ENCODE measurements at places on chromosomes 12 and 14. TPM values are rescaled to one million over a fixed set of nuclear protein-coding genes. Genes with fewer than 3 reads are reported as not detected.
A peak's percentile ranks its signal among the peaks of the same experiment; 100 is the strongest.

DNA sequence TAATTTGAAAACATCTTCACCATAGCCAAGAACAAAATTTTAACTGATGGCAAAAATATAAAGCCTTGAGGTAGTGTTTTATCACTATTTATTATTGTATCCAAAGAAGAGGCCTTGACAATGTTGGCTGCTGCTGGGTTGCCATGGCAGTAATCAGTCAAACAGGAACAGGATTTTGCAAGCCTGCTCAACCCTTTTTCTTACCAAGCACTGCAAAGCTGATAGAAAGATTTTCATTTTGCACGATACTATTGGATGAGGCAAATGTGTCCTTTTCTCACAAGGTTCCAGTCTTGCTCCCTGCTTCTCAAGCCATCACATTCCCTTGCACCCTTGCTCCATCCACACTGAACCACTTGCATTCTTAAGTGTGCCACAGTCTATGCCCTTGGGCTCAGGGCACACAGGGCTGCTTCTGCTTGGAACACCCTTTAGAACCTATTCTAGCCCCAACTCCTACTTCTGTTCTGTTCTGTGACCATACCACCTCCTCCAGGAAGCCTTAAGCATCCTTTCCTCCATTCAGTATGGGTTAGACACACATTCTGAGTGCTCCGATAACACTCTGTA, 76.5 kb upstream of the AMIGO2 start:
- no peak overlapping the region for H3K4me3 ChIP-seq
- peaks cover 13% of the 10 kb centered on the region for H3K4me1 ChIP-seq
- DNase-seq = peak; percentile 33
- H3K27ac ChIP-seq = no peak overlapping the region

DNA sequence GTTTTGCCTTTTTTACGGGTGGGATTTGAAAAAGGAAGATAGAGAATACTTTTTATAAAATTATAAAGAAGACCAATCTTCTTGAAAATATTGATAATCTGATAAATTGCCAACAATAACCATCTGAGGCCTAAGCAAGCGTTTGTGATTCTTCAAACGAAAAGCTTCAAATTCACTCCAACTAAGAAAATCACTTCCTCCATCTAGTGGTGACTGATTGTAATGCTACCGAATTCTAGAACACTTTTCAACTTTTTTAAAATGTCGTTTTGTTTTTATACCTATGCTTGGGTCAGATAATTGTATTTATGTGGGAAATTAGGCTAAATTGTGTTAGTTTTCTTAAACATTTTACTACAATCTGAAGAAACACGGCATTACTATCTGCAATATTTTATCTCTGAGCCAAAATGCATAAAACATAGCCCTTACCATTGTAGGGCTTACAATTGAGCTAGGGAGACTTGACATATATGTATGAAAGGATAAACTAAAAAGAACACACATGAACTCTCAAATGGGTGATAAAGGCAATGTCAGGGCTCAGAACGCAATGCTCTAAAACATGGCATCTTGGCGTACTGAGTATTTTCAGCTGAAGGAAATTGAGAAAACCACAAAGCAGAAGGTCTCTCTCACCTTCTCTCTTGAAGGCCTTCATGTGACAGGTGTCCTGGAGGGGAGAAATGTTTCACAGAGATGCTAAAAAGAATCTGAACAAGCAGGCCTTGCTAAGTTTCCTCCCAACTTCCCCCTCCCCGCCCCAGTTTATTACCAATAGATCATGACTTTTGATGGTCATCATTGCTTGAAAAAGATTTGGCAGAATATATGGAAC, 36.8 kb upstream of the G2E3 start:
- DNase-seq = no peak
- no peaks in the 10 kb centered on the region for H3K36me3 ChIP-seq
- no peaks in the 10 kb centered on the region for H3K27me3 ChIP-seq
- no peaks in the 10 kb centered on the region for H3K4me1 ChIP-seq

DNA sequence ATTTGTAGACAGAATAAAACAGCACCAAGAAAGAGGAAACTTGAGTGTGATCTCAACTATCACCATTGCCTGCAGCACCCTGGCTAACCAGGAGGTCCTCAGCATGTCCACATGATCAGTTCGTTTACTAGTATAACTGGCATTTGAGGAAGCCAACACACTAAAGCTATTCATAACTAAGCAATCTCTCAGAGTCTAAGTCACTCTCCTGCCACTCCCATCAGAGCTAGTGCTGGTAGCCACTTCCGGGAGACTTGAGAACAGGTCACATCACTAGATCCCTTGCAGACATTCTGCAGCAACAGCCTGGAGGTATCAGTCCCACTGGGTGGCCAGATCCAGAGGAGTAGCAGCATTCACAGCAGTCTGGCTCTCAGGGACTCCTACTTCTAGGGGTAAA, 352.9 kb upstream of the OR4E1 start:
- H3K4me3 ChIP-seq = no peak overlapping the region
- H3K27ac ChIP-seq = no peak overlapping the region
- no peak for DNase-seq
- H3K4me1 ChIP-seq = no peaks in the 10 kb centered on the region

GRCh38 chr12:68866950-68867349, 59.0 kb downstream of the MDM2 start:
- H3K27me3 ChIP-seq = no peaks in the 10 kb centered on the region
- H3K27ac ChIP-seq = no peak overlapping the region
- no peaks in the 10 kb centered on the region for H3K4me1 ChIP-seq
- no peak for DNase-seq

GRCh38 chr12:127401536-127401935, 865.4 kb upstream of the TMEM132C start:
- H3K4me1 ChIP-seq = no peaks in the 10 kb centered on the region
- no peak for DNase-seq
- no peaks in the 10 kb centered on the region for H3K36me3 ChIP-seq
- H3K4me3 ChIP-seq = no peak overlapping the region

- no peaks in the 10 kb centered on the region for H3K27me3 ChIP-seq
- H3K27ac ChIP-seq = no peak overlapping the region
- DNase-seq = no peak
- H3K4me1 ChIP-seq = no peaks in the 10 kb centered on the region
- no peaks in the 10 kb centered on the region for H3K36me3 ChIP-seq
These were observed 19.1 kb upstream of the ALX1 start for GRCh38 chr12:85260896-85261295.

GRCh38 chr14:105059925-105060565, 5.2 kb downstream of the GPR132 start:
- H3K4me1 ChIP-seq = peaks cover 44% of the 10 kb centered on the region
- DNase-seq = no peak
- H3K4me3 ChIP-seq = no peak overlapping the region
- peak overlapping the region; percentile 81 for H3K27ac ChIP-seq
- no peaks in the 10 kb centered on the region for H3K36me3 ChIP-seq

GRCh38 chr12:6214633-6215032, 14.4 kb downstream of the CD9 start:
- no peak overlapping the region for H3K27ac ChIP-seq
- H3K4me3 ChIP-seq = no peak overlapping the region
- H3K4me1 ChIP-seq = peaks cover 82% of the 10 kb centered on the region
- DNase-seq = no peak
- no peaks in the 10 kb centered on the region for H3K27me3 ChIP-seq

DNA sequence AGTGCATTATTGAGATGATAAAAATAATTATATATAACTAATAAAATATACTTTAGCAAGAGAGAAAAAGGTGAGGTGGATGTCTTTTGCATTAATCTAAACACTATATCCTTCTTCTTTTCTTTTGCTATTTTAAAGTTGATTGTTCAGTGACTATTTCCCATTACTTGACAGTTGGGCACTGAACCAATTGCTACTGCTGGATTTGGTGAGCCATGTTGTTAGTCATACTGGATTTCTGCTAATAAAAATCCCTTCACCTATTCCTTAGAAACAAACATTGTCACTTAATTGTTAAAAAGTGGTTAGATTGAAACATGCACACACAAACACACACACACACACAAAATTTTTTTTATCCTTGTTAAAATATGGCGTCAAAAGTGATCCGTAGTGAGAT, 251.6 kb upstream of the ALG10 start:
- H3K27ac ChIP-seq = no peak overlapping the region
- no peak overlapping the region for H3K4me3 ChIP-seq
- no peaks in the 10 kb centered on the region for H3K36me3 ChIP-seq
- H3K4me1 ChIP-seq = no peaks in the 10 kb centered on the region
- no peak for DNase-seq
- no peaks in the 10 kb centered on the region for H3K27me3 ChIP-seq

DNA sequence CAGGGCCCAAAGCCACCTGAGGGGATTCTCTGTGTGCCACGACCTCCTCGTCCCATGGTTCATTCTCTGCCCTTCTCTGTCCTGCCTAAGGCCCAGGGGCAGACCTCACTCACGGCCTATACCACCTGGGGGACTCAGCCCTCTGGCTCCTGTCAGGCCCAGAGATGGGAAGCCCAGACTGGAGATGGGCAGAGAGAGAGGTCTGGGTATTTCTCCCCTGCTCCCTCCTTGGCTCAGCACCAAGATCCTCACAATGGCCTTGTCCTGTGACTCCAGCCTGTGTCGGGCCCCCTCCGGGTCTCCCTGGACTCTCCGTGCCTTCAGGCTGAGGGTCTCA, 46.9 kb upstream of the BCL11B start:
- H3K4me1 ChIP-seq = no peaks in the 10 kb centered on the region
- no peaks in the 10 kb centered on the region for H3K36me3 ChIP-seq
- peaks cover 16% of the 10 kb centered on the region for H3K27me3 ChIP-seq
- H3K27ac ChIP-seq = no peak overlapping the region

DNA sequence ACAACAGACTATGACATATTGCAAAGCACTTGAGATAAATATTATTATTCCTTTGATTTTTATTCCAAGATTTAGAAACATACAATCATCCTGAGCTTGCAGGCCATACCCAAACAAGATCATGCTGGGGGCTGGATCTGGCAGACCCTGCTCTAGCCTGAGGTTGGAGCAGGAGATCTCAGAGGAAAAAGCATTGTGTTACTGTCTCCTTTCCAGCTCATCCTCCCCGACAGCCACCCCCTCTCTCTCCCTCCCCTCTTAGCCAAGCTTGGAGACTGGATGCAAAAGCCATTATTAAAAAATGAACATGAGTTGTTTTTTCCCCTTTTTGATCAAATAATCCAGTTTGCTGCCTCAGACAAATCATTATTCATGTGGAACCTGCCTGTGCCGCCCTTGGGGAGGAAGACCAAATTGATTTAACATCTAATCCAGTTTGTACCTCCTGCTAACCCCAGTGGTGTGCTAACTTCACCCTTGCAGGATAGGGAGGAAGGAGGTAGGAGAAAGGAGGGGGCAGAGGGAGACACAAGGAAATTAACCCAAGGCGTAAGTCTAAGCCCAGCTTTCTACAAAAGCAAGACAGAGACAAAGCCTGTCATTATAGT, 565.8 kb upstream of the TBX3 start:
- no peaks in the 10 kb centered on the region for H3K27me3 ChIP-seq
- no peaks in the 10 kb centered on the region for H3K36me3 ChIP-seq

The AQP6 gene
- not detected for total RNA-seq

The TMPRSS12 gene
- total RNA-seq = not detected

The ARHGAP9 gene
- total RNA-seq = 2.2 TPM

The FGF23 gene
- total RNA-seq = not detected

The ARF3 gene
- 59.4 TPM for total RNA-seq

The TAS2R20 gene
- 0.53 TPM for total RNA-seq
